Uterine smooth muscle cell (primary cell): ENCODE measurements at places on chromosomes 11 and 22. TPM values are rescaled to one million over a fixed set of nuclear protein-coding genes. Genes with fewer than 3 reads are reported as not detected.

RANBP1 gene
- 303 and 588 TPM in 2 replicates for total RNA-seq

SUSD2 gene
- total RNA-seq, result 1.9 and 8.6 TPM in 2 replicates

NXPE1 gene
- not detected in 2 replicates for total RNA-seq

NELL1 gene
- not detected in 2 replicates for total RNA-seq

CEP126 gene
- total RNA-seq, result 1.00 and 1.6 TPM in 2 replicates

OR8G5 gene
- total RNA-seq, result not detected in 2 replicates

FANCF gene
- 12.3 and 15.4 TPM in 2 replicates for total RNA-seq

OPCML gene
- under 0.01 and 0.22 TPM in 2 replicates for total RNA-seq

PI4KA gene
- 37.5 and 42.0 TPM in 2 replicates for total RNA-seq

POTEH gene
- total RNA-seq, result not detected in 2 replicates

ARHGAP8 gene
- total RNA-seq, result 0.11 and 0.25 TPM in 2 replicates

C11orf91 gene
- not detected in 2 replicates for total RNA-seq

CCDC116 gene
- 0.22 and 0.25 TPM in 2 replicates for total RNA-seq

CCDC87 gene
- 0.11 and 0.25 TPM in 2 replicates for total RNA-seq

CCND1 gene
- 524 and 1,083 TPM in 2 replicates for total RNA-seq

C22orf42 gene
- total RNA-seq, result not detected in 2 replicates
